Right cardiac atrium (tissue), 5 donors: ENCODE measurements at places on chromosomes 7 and 10. TPM values are rescaled to one million over a fixed set of nuclear protein-coding genes. Genes with fewer than 3 reads are reported as not detected.

The ASNS gene
- 14.2 TPM for total RNA-seq

DNA sequence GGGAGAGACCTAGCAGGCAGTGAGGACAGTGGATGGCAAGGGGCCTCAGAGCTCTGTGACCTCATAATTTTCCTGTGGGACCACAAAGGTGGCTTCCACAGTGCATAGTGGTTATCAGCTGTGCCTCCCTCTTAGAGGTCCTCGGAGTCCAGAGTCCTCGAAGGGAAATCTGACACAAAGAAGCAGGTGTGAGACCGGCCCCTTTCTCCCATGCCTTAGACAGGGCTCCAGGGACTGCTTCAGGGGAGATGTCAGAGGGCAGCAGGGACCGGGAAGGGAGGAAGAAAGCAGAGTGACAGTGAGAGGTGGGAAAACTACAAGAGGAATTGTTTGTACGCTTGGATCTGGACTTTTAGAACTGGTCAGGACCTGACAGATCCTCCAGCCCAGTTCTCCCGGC, 66.3 kb downstream of the BAMBI start:
- no peak for DNase-seq

The CLDN4 gene
- 0.09 TPM for total RNA-seq

The RPEL1 gene
- not detected for total RNA-seq

The SORCS3 gene
- not detected for total RNA-seq

The SFTPD gene
- total RNA-seq: 1.6 TPM

The CYP2C9 gene
- not detected for total RNA-seq

DNA sequence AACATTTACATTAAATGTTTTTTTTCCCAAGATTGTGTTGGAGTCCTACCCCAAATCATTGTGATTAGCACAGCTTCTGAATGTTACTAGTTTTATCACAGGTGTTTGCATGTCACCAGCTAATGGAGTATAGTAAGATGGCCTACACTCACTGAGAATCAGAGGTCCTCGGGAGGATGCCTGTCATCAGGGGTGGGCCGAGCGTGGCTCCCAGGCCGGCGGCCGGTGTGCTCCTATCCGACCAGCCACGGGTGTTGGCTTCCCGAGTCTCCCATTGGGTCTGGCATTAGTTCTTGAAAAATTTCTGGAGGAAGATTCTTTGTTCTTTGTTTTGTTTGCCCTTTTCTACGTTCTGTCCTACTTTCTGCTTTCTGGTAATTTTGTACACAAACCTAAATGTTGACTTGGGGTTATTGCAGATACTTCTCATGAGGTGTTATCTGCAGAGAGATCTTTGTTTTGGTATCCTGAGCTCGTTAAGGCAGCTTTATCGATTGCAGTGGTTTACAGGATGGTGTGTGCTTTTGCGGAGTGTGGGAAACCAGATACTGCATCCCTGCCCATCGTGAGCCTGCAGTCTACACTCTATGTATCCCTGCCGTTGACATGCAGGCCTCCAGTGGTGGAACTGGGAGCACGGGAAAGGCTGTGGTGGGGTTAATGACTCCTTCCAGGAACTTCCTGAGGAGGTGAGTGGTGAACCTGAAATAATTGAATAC, 67.3 kb upstream of the DNAJB6 start:
- DNase-seq: peak; percentile 27

- DNase-seq: no peak
Measured at GRCh38 chr7:101707587-101707986, 78.5 kb upstream of the MYL10 start.
